ENCODE measurements at places on chromosomes 16 and 17.

GRCh38 chr17:51435641-51436091 is 175.3 kb downstream of the UTP18 start:
- H3K36me3 ChIP-seq, result no peaks in the 10 kb centered on the region
- no peak overlapping the region for H3K4me3 ChIP-seq
- DNase-seq, result peak; percentile 62
- H3K4me1 ChIP-seq, result peaks cover 21% of the 10 kb centered on the region
- H3K27ac ChIP-seq, result no peak overlapping the region
- peaks cover 4% of the 10 kb centered on the region for H3K27me3 ChIP-seq

GRCh38 chr16:17887963-17888362 is 417.2 kb upstream of the XYLT1 start:
- no peak for DNase-seq
- H3K36me3 ChIP-seq, result no peaks in the 10 kb centered on the region
- H3K4me3 ChIP-seq, result no peak overlapping the region
- H3K4me1 ChIP-seq, result peaks cover 3% of the 10 kb centered on the region

- H3K4me1 ChIP-seq, result peaks cover 20% of the 10 kb centered on the region
- no peak overlapping the region for H3K27ac ChIP-seq
- no peak for DNase-seq
Measured at GRCh38 chr17:48757524-48757961, 29.0 kb upstream of the HOXB13 start.

GRCh38 chr17:34424814-34425491 is 61.9 kb upstream of the CCL1 start:
- H3K36me3 ChIP-seq, result no peaks in the 10 kb centered on the region
- H3K4me1 ChIP-seq, result peaks cover 6% of the 10 kb centered on the region

- H3K4me1 ChIP-seq, result peaks cover 66% of the 10 kb centered on the region
- no peaks in the 10 kb centered on the region for H3K27me3 ChIP-seq
- H3K4me3 ChIP-seq, result peak overlapping the region; percentile 53
- H3K36me3 ChIP-seq, result peaks cover 6% of the 10 kb centered on the region
- peak; percentile 38 for DNase-seq
- peak overlapping the region; percentile 99 for H3K27ac ChIP-seq
Measured at GRCh38 chr17:58081646-58082340, 1.4 kb upstream of the DYNLL2 start.

DNA sequence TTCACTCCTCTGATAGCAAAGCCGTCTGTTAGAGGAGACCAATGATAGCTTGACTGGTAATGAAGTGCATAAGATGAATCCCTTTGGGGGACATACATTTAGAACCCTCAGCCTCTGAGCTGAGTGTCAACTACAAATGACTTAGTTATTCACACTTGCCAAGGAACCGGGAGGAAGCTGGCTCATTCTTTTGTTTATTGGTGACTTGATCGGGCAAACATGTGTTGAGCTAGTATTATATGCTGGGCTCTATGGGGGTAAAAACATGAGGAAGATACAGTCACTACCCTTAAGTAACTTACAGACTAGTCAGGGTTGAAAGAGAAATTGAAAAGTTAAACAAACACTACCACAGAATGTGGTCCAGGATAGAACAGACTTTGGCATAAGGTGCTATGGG is 3.0 kb downstream of the CCL16 start:
- no peak overlapping the region for H3K27ac ChIP-seq
- H3K4me3 ChIP-seq, result no peak overlapping the region
- no peaks in the 10 kb centered on the region for H3K27me3 ChIP-seq
- H3K4me1 ChIP-seq, result peaks cover 13% of the 10 kb centered on the region
- DNase-seq, result no peak

- no peak overlapping the region for H3K4me3 ChIP-seq
- no peak for DNase-seq
- H3K36me3 ChIP-seq, result no peaks in the 10 kb centered on the region
Measured at GRCh38 chr17:14940108-14940937, 324.8 kb downstream of the PMP22 start.

DNA sequence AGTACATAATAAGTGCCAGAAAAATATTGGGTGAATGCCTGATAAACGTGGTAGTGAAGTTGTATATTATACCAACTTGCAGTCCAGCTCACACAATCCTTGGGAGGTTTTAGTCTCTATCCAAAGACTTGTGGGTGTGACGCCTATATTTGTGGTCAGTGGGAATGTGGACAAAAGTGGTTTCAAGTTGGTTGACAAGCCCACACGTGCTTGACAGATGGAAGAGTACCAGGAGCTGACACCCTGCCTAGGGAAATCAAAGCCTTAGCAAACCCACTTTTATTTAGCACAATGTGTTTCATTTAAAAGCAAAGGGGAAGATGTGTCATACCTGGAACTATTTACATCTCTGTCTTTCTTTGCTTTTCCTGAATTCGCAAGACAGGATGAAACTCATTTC is 79.0 kb downstream of the CA10 start:
- no peak overlapping the region for H3K4me3 ChIP-seq
- DNase-seq, result no peak
- no peaks in the 10 kb centered on the region for H3K4me1 ChIP-seq
- H3K27ac ChIP-seq, result no peak overlapping the region
- no peaks in the 10 kb centered on the region for H3K36me3 ChIP-seq
- no peaks in the 10 kb centered on the region for H3K27me3 ChIP-seq

Measured in nephron progenitor cell (in vitro differentiated cells).